Nucleus accumbens (tissue), 56 donors: ENCODE measurements at places on chromosomes 13 and 19.

GRCh38 chr19:36113894-36114720 is 568 bp downstream of the POLR2I start:
- no peak for DNase-seq

GRCh38 chr13:89199138-89199537 is 1528.0 kb downstream of the SLITRK5 start:
- no peak for DNase-seq

GRCh38 chr19:36182612-36183244 is 30.5 kb upstream of the COX7A1 start:
- DNase-seq, result no peak

GRCh38 chr19:18045307-18046050 is 37.5 kb downstream of the ARRDC2 start:
- no peak for DNase-seq

DNA sequence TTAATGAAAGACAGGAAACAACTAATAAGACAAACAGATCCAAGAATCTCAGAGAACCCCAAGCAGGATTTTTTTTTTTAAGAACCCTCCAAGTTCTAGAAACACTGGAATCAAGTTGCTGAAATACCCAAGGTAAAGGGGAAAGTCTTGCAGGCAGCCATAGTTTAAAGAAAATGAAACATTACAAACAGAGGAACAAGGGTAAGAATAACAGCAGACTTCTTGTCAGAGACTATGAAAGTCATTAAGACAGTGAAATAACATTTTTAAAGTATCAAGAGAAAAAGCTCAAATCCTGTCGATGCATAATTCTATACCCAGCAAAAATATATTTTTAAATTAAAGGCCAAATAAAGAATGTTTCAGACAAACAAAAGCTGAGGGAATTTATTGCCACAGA is 67.1 kb downstream of the WASF3 start:
- no peak for DNase-seq

DNA sequence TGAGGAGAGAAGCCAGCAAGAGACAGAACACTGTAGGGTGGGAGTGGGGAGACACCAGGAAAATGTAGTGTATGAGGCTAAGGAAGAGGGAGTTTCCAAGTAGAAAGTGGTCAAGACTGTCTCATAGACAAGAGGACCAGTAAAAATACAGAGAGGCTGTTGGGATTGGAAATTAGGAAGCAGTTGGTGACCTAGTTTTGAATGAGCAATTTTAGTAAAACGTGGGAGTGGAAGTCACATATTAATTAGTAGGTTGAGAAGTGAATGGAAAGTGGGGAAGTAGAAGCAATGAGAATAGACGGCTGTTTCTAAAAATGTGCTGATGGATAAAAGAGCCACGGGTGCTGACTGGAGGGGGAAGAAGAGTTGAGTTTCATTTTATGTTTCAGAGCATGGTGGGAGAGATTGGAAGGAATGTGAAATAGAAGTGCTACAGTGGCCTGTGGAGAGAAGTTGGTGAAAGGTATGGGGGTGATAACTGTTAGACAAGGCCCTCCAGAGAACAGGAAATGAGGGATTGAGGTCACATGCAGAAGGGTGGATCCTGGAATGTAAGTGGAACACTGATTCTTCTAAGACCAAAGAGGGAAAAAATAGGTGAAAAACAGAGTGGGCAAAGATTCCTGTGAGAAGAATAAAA is 247.3 kb downstream of the MTUS2 start:
- DNase-seq, result no peak

DNA sequence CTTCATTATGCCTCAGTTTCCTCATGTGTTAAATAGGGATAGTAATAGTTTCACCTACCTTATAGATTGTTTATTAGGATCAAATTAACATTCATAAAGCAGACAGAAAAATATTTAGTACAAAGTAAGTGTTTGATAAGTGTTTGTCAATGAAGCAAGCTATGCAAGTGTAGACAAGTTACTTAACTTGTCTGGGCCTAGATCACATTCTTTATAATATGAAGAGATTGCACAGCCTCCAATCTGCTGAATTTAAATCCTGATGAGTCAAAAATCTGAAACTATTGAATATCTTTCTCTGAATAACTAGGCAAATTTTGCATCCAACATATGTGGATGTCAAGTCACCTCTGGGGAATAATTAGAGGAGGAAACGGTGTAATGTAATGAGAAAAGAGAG is 170.5 kb downstream of the MZT1 start:
- no peak for DNase-seq

GRCh38 chr13:23684647-23685046 is 114.4 kb downstream of the TNFRSF19 start:
- no peak for DNase-seq

DNA sequence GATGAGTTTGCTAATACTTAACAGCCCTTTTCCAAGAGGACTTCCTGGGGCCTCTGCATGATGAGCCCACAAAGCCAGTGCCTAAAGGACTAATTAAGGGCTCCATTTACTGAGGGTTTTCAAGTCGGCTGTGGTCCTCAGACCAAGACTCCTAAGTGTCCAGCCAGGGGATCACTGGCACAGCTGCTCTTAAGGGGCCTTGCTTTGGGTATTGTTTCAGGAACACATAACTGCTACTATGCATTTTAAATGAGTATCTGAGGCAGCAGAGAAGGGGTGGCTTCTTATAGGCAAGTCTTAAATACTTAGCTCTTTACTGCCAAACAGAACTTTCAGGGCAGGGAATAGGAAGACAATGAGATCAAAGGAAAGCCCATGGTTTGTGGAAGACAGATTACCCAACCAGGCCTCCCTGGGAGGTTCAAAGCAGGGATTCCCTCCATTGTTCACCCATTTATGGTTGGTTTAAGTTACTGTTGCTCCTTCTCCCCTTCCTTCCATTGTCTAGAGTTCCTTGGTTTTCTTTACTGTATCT is 61.9 kb downstream of the TNFRSF19 start:
- no peak for DNase-seq

DNA sequence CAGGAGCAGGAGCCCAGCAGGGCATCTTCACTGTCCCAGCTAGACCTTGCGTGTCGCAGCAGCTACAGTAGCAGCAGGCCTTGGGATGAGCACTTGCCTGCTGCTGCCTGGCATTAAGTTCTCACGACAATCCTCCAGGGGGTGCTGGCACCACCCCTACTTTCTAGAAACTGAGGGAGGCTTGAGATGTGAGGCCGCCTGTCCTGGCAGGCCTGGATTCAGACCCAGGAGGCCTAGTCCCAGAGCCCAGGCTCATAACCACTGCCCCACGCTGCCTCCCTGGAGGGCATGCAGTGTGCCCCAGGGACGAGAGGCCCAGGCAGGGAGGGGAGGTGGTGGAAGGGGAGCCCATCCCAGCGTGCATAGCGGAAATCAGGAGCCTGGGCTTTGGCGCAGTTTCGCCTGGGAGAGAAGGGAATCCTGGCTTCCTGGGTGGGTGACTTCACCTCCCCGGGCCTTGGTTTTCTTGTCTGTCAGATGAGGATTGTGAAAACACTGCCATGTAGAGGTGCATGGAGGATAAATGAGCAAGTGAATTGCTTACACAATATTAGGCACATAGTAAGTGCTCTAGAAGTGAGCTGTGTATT is 26.1 kb downstream of the PPP5C start:
- DNase-seq, result no peak

- no peak for DNase-seq
Measured at GRCh38 chr19:1027650-1028061, 1.2 kb downstream of the CNN2 start.

GRCh38 chr19:13804830-13805683 is 9.8 kb downstream of the ZSWIM4 start:
- no peak for DNase-seq

DNA sequence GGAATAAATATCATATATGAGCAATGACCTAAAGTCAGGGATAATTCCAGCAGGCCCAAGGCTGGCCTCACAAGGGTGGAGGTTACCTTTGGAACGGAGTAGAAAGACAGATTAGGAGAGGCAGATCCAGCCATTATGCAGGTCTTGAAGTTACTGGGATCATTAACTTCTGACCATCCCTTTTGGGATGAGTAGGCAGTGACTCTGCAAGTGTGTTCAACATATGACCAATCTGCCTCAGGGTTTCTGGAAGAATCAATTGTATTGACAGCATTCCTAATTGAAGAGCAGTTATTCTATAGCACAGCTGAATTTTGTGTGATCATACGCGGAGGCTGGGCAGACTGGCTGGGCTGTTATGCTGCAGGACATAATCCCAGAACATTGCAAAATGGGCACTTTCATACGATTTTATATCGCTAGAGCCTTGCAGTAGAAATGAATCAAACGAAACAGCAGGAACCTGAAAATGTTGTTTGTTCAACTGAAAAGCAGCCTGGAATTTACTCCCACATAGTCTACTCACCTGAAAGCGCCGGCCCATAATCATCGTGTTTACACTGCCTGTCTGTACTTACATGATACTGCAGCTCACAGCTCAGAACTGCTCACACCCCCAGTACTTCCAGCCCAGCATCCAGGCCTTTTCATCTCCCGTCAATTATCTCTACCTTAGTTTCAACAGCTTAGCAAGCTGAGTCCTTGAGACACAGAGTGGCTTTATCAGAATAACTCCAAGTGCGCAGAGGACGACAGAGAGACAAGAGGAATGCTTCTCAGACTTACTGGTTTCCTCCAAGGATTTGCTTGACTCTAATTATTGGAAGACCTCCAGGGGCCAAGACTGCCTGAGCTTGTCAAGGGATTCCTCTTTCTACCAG is 556.1 kb downstream of the EFNB2 start:
- DNase-seq, result no peak

- no peak for DNase-seq
Measured at GRCh38 chr13:113660066-113660465, 2.1 kb upstream of the ATP4B start.

- DNase-seq, result no peak
Measured at GRCh38 chr13:24134231-24134630, 26.3 kb upstream of the SPATA13 start.

GRCh38 chr13:90519157-90519556 is 828.3 kb upstream of the MIR17HG start:
- DNase-seq, result no peak

GRCh38 chr13:113140677-113141600 is 17.5 kb upstream of the PROZ start:
- DNase-seq, result no peak

GRCh38 chr13:43676320-43676719 is 110.5 kb downstream of the ENOX1 start:
- DNase-seq, result no peak

GRCh38 chr19:45568732-45569131 is 15.9 kb downstream of the OPA3 start:
- DNase-seq, result peak; percentile 6

DNA sequence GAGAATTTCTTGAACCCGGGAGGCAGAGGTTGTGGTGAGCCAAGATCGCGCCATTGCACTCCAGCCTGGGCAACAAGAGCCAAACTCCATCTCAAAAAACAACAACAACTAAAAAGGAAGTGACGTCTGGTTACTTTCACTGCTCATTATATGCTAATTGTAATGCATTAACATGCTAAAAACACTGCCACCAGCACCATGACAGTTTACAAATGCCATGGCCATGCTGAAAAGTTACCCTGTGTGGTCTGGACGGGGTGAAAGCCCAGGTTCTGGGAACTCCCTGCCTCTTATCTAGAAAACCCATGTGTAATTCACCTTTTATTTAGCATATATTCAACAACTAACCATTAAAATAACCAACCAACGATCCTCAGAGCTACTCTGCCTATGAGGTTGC is 28.1 kb downstream of the CPT1C start:
- DNase-seq, result no peak

DNA sequence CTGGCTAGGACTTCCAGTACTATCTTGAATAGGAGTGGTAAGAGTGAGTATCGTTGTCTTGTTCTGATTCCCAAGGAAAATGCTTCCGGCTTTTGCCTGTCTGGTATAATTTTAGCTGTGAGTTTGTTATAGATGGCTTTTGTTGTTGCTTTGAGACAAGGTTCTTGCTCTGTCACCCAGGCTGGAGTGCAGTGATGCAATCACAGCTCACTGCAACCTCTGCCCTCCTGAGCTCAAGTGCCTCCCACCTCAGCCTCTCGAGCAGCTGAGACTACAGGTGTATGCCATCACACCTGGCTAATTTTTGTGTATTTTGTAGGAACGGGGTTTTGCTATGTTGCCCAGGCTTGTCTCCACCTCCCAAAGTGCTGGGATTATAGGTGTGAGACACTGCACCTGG is 6.1 kb upstream of the ZNF543 start:
- no peak for DNase-seq

DNA sequence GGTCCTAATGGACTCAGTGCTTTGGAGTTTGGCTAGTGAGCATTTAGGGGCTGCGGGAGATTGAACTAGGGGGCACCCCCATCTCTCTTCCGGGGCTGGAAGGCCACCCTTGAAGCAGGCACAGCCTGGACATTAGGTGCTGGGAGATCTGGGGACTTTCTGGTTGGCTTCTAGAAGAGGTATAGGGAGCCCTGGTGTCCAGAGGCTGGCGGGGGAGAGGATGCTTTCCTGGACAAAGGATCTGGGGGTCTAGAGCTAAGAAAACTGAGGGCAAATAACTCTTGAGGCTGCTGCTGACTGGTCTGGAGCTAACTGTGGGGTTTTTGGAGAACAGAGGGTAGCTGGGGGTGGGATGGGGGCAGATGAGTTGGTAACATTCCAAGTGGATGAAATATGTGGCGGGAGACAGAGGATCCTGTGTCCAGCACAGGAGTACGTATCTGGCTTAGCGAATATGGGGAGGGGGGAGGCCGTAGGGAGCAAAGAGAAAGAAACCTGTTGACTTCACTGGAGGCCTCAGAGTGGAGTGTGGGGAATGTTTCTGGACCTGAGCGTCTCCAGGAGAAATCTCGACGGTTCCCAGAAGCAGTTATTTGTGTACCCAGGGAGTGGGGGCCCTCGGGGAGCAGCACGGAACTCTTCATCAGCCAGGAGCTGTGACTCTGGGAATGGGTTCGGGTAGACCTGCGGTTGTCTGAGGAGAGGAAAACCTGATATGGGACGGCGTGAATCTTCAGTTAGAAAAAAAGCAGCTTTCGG is 1.4 kb downstream of the HNRNPUL1 start:
- DNase-seq, result no peak

DNA sequence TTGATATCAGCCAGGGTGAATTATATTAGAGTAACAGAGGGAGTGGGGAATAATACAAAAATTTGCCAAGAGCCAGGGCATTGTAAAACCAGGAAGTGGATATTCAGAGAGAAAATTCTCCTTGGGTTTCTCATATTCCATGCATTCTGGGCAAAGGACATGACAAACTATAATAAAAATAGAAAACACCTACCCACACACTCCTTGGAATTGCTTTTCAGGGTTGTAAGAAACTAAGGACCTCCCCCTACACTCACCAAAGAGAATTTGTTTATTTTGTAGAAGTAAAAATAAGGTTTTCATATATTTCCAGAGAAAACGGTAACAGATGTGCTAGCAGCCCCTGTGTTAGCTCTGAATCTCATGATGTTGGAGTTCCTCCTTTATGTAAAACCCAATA is 649.6 kb downstream of the SLITRK1 start:
- DNase-seq, result no peak
